CD4-positive, alpha-beta memory T cell (primary cell): ENCODE measurements at places on chromosomes 6 and 20. TPM values are rescaled to one million over a fixed set of nuclear protein-coding genes. Genes with fewer than 3 reads are reported as not detected.

DNA sequence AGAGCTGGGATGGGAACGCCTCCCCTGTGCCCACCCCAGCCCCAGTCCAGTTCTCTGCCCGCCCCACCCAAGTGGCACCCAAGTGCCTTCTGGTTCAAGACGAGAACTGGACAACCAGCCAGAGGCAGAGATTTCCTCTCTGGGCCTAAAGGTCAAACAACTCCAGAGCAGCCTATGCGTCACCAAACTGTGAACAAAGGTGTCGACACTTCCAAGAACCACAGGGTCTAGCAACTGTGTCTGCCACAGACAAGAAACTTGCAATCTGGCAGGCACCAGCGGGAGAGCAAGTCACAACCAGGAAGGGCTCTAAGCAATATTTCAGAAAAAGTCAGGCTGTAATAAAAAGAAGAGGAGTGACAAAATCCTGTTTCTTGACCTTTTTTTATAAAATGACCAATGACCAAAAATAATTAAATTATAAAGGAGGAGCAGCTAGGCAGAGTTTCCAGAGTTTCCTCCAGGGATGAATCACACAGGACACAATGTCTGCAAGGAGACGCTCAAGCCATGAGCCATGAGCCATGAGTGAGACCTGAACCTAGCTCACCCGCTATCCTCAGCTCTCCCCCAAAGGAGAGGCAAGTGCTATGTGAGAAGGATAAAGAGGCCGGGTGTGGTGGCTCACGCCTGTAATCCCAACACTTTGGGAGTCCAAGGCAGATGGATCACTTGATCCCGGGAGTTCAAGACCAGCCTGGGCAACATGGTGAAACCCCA, 11.1 kb downstream of the EDEM2 start:
- no peaks in the 10 kb centered on the region for H3K4me1 ChIP-seq
- H3K27ac ChIP-seq: no peak overlapping the region
- peaks cover 47% of the 10 kb centered on the region for H3K36me3 ChIP-seq

- H3K4me3 ChIP-seq: peak overlapping the region; percentile 75
- H3K27me3 ChIP-seq: peaks cover 20% of the 10 kb centered on the region
- H3K27ac ChIP-seq: no peak overlapping the region
- peaks cover 19% of the 10 kb centered on the region for H3K4me1 ChIP-seq
- no peaks in the 10 kb centered on the region for H3K36me3 ChIP-seq
- peak; percentile 52 for DNase-seq
These were observed 61.3 kb upstream of the EPB41L1 start for GRCh38 chr20:36093025-36093803.

DNA sequence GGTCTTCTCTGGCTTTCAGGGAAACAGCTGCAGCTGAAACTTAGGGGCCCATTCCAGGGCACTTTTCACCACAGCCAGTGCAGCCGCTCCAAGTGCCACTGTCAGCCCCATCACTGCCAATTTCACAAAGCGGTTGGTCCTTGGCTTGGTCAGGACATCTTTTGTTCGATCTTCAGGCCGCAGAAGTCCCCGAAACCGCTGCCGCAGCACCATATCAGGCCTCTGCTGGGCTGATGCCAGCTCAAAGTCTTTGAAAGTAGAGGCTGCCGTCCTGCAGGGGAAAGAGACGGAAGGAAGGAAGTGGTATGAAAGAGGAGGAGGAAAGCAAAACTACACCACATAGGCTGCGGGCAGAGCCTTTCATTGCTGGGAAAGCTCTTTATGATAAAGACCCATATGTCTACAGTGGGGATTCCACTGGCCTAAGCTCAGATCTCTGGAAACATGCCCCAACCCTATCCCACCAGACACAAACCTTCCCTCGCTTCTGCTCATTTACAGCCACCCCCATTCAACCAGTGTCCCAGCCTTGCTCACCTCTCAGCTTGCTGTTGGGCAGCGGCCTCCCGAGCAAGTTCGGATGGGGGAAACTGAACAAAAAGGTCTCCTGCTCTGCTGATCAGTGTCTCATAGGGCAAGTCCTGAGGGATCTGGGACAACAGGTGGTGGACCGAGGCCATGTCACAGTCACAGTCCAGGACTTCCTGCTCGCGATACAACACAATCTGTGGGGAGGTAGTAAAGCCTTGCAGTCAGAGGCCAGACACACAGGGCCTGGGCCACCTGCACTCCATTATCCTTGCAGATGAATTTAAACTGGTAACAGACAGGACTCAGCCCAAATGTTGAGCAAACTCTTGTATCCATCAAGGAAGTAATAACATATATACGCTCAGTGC, 23.5 kb downstream of the TBC1D20 start:
- DNase-seq: peak; percentile 78
- H3K4me3 ChIP-seq: peak overlapping the region; percentile 26
- no peaks in the 10 kb centered on the region for H3K27me3 ChIP-seq
- H3K27ac ChIP-seq: no peak overlapping the region

SEMG1 gene
- total RNA-seq: not detected

GRM1 gene
- not detected for total RNA-seq

SCRT2 gene
- not detected for total RNA-seq

PRL gene
- total RNA-seq: not detected
